ENCODE measurements at places on chromosomes 1 and 21.

DNA sequence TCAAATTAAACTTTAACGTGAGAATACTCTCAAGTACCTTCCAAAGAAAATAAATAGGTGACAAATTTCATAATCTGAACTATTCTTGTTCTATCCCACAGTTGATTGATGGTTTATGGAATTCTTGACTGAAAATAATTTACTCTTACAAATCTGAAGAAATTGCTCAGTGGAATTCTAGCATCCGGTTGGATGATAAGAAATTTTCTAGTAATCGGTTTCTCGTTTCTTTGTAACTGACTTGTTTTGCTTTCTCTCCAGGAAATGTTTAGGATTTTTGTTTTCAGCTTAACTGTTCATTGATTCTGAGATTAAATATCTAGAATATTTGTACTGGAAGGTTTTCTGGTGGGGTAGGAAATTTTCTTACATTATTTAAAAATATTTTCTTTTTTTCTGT, 558.9 kb upstream of the ADAMTS5 start:
- DNase-seq, result no peak

- DNase-seq, result no peak
Measured at GRCh38 chr1:201019321-201019977, 4.1 kb downstream of the KIF21B start.

DNA sequence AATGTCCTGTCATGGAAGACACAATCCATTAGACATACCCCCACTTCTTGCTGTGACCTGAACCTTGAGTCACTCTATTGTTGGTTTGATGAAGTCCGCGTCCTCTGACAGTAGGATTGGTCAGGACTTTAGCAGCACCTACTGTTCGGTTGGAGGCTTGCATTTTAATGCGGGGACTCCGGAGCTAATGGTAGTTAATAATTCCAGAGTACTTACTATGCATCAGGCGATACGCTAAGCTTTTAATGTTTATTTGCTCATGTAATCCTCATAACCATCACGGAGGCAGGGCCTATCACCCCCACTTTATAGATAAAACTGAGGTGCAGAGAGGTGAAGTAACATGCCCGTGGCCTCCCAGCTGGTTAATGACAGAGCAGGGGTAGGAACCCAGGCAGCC, 7.9 kb upstream of the ELF3 start:
- no peak for DNase-seq

DNA sequence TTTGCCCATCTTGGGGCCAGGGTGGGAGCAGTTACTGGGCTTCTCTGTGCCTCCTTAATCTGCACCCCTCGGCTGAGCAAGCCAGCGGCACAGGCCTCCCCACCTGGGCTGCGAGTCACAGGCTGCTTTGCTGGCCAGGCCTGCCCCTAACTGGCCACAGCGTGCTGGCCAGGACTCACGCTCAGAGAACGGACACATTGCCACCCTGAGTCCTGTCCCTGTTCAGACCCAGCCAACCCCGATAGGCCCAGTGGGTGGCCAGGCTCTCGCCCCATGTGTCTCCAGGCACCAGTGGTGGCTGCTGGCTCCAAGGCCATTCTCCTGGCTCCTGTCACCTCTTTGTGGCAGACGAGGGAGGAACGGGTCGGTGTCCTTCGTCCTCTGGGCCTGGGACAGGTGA, 61.3 kb downstream of the MORN1 start:
- no peak for DNase-seq

- no peak for DNase-seq
Measured at GRCh38 chr1:234603221-234604204, 6.5 kb downstream of the IRF2BP2 start.

DNA sequence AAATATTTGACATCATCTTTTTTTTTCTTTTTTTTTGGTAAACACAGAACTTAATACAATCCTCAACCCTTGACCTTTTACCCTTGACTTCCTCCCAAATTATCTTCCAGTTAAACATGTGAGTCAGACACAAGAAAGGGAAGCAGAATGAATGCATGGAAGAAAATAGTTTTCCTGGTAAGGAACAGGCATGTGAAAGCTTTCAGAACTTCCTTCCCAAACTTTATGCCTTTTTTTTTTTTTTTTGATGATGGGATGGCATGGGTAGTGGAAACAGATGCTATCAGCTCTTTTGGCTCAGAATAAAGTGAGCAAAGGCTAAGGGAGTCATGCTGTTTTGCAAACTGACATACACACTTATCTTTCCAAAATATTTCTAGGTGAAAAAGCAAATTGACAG, 1079.1 kb downstream of the TTLL7 start:
- no peak for DNase-seq

DNA sequence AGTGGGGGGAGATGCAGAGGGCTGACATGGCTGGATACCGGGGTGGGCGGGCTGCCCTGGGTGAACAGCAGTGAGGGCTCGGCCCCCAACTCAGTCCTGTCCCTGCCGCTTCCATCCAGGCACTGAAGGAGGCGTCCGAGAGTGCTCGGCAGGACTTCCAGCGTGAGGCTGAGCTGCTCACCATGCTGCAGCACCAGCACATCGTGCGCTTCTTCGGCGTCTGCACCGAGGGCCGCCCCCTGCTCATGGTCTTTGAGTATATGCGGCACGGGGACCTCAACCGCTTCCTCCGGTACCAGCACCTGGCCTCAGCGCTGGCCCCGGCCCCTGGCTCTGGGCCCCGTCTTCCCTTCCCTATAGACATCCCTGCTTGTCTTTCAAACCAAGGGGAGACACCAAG, 15.6 kb downstream of the NTRK1 start:
- no peak for DNase-seq

DNA sequence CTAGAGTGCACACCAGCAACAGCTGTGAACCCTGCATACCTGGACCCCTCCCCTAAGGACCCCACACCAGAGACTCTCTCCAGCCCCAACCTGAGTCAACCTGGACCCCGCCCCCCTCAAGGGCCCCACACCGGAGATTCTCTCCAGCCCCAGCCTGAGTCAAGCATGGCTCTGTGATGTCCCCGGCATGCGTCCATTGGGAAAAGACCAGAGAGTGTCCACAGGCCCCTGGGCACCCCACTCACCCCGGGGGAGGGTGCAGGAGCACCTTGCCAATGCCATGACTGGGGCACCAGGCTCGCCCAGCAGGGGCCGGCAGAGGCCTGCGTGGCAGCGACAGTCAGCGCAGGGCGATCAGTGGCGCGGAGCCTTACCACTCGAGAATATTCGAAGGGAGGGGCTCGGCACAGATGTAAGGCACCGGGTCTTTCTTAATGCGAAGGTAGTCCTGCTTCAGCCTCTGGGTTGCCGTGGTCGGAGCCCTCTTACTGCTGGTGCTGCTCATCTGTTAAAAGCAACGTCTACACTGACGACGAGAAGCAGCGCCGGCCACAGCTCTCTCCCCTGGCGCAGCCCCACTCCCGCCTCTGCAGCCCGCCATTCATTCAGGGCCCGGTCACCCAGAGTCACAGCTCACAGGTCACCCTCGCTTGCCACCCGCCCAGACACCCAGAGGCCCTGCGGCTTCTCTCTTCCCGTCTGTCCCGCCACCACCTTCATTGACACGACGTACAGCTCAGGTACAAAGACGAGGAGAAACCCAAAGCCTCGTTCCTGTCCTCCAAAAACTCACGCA, 6.0 kb downstream of the UBE2J2 start:
- no peak for DNase-seq

GRCh38 chr1:78375996-78376395, 114.8 kb upstream of the PTGFR start:
- DNase-seq, result no peak

DNA sequence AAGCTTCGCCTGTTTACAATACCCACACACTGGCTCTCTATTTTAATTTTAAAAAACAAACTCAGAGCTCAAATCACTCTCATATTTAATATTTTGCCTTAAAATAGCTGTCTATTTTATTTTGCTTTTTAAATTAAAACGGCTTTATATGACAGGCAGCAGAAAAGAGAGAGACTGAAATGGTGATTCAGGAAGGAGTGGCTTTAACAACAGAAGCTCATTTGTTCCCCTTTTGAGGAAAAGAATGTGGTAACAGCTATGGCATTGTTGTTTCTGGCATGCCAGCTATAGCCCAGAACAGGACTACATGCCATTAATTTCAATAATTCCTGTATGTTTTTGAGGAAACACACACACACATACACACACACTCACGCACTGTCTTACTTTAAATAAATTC, 234.2 kb upstream of the PTBP2 start:
- DNase-seq, result no peak

DNA sequence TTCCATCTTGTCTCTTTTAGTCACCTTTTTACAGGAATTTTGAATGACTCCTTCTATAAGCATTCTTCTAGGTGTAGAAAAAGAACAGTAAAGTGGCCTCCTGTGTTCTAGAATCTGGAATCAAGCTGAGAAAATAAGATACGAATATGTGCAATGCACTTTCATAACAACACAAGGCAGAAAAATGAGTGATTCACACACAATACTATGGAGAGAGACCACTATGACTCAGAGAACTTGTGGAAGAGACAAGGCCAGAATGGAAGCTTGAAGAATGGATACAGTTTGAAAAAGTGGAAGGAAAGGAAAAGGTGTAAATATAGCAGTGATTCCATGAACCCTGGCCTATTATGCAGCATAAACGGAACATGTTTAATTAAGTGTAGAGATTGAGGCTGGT, 57.1 kb upstream of the SAMSN1 start:
- DNase-seq, result no peak

GRCh38 chr1:70044832-70045231, 160.5 kb downstream of the LRRC40 start:
- DNase-seq, result no peak

DNA sequence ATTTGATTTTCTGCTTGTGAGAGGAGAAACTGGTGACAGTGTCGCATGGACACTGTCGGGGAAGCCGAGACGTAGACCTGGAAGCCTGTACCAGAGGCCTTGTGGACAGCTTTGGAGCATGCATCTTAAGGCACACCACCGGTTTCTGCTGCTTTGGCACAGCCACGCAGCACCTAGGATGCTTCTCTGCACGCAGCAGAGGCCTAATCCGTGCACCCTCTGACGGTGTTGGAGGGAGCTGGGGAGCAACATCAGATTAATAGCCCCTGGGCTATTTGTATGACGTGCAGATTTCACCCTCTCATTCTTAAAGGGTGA, 30.3 kb downstream of the TEX35 start:
- no peak for DNase-seq

GRCh38 chr1:211259638-211260126, 516 bp downstream of the RCOR3 start:
- peak; percentile 12 for DNase-seq

GRCh38 chr1:66383611-66384010, 150.3 kb upstream of the SGIP1 start:
- no peak for DNase-seq

- DNase-seq, result peak; percentile 70
Measured at GRCh38 chr1:242784084-242784483, 259.6 kb upstream of the PLD5 start.

Measured in NCI-H2081 treated with DMSO at 0.1 percent for 48 hours (cell line).